ENCODE measurements at places on chromosomes 2 and 18.

- DNase-seq = no peak
These were observed at the start of gene IL1A for GRCh38 chr2:112784199-112785189. Gene IL1A (minus strand): TSS chr2:112784493. CDS start chr2:112783770, 723 bp downstream.

DNA sequence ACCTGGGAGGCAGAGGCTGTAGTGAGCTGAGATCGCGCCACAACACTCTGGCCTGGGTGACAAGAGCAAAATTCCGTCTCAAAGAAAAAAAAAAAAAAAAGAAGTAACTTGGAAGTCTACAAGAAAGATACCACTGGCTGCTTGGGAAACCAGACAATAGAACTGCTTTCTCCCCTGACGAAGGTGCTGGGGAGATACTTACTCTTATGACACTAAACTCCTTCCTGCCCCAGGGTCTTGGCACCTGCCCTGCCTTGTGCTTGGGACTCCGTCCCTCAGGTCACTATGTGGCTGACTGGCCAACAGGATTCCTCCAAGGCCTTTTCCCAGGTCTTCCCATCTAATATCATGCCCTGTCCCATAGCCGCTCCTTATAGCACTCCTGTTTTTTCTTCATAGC is 30.7 kb downstream of the INPP5D start:
- DNase-seq = no peak

DNA sequence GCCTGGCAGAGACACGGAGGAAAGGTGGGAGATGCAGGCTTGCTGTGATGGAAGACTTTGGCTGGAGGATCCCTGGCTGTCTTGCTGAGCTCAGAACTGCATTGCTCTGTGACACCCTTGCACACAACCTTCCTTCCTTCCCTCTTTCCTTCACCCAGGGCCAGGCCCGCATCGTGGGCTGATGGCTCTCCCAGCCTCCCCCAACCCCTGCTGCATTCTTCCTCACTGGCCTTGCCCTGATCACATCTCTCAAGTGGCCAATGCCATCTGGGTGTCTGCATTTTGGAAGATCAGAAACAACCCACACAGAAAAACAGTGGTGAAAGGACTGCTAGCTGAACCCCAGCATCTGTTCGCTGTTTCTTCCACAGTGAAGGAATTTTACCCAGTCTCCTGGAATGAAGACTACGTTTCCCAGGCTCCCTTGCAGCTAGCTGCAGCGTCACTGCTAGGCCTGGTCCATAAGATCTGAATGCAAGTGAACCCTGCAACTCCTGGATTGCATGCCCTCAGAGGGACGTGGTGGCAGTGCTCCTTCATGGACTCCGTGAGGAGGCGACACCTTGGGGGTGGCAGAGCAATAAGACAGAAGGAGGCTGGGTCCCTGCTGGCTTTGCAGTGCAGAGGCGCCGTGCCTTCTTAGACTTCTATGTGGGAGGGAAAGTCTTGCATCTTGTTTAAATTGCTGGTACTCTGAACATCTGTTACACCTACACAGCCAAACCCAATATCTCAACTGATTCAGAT is 78.9 kb upstream of the YWHAQ start:
- no peak for DNase-seq

DNA sequence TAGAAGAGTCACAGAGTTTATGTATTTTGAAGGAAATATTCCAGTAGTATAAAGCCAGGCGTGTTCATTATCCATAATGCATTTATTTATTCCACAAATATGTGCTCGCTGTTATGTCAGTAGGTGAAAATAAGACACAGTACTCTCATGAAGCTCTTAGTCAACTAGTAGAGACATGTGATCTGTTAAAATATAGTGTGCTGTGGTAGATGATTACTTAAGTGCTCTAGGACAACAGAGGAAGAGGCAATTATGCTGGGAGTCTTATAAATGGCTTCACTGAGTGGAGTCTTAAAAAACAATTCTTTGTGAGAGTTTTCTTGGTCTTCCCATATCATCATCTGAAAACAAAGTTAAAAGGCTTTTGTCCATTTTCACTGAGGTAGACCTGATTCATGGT is 457.3 kb downstream of the XIRP2 start:
- DNase-seq = no peak

Measured in NCI-H1092 treated with DMSO at 0.1 percent for 48 hours (cell line).